Muscle of leg (tissue), 16 donors: ENCODE measurements at places on chromosomes 7 and 10. TPM values are rescaled to one million over a fixed set of nuclear protein-coding genes. Genes with fewer than 3 reads are reported as not detected.

The DDIT4 gene
- polyA plus RNA-seq: 69.1 TPM

The MAGI2 gene
- 4.1 TPM for polyA plus RNA-seq

The NPC1L1 gene
- 0.04 TPM for polyA plus RNA-seq

The AQP1 gene
- 86.7 TPM for polyA plus RNA-seq

The GALNT17 gene
- 30.0 TPM for polyA plus RNA-seq

The MUC3A gene
- polyA plus RNA-seq: 1.9 TPM

The ARHGAP22 gene
- 1.3 TPM for polyA plus RNA-seq

The ESYT2 gene
- polyA plus RNA-seq: 36.2 TPM

The TAS2R4 gene
- 0.48 TPM for polyA plus RNA-seq

The ZNF775 gene
- polyA plus RNA-seq: 7.8 TPM

The IL6 gene
- 0.31 TPM for polyA plus RNA-seq

The TMEM236 gene
- polyA plus RNA-seq: 0.45 TPM
